ENCODE measurements at places on chromosomes 3 and 15.

- DNase-seq: no peak
These were observed 130.3 kb downstream of the LIPC start for GRCh38 chr15:58562135-58562534.

DNA sequence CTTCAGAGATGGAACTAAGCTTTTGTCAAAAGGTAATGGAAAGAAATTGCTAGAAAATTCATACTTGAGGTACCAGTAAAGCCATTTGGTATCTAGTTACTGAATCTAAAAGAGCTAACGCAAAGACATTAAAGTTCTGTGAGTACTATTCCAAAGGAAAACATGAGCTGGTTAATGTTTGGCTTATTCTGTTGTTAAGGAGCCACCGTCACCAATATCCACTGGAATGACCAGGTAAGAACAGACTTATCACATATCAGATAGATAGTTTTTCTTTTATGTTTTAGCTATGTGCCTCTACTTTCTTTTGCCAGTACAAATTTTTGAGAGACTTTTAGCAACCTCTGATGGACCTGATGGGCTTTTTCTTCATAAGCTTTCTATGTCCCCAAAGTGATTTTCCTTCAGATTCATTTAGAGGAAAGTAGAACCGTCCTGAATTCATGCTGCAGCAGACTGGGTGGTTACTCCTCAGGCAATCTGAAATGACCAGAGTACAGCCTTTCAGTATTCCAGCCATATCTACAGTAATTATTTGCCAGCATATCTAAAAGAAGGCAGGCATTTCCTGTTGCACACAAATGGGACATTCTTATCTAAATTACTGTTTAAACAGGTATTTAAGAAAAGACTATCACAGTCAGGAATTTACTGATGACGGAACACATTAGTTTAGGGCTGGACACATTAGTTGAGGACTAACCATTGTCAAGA lies 274.1 kb downstream of the MECOM start:
- DNase-seq: no peak

DNA sequence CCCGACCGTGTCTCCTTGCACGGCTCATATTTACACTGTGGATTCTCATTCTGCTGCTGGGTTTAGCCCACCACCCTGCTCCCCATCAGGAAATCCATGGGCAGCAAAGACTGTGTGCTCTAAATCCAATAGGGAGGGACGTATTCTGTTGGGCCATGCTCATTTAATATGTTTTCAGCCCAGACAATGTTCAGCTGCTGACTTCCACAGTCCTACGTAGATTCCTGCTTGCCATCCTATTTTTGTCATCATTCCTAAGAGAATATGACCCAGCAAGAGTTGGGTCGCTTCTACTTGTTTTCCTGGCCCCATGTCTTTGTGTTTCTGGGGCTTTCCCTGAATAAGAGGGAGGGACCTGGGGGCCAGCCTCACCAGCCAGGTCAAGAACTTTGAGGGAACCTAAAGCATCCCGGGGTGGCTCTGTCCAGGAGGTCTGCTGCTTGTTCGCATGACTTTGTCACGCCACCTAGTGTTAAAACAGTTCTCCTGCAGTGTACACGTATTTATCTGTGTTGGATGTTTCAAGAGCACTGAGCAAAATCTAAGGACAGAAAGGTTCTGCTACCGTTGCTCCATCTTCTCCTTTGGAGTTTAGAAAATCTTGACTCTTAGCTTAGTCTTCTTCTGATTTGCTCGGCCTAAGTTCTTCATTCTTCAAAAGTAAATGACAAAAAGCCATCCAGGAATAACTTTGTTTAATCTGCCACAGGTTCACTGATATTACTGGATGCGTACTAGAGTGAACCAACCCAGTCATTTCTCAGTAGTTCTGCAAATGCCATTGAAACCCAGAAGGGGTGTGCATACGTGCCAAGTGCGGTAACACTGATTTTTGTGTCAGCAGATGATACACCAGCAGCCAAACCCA lies 79.8 kb upstream of the NR2E3 start:
- DNase-seq: peak; percentile 70

- no peak for DNase-seq
These were observed 9.2 kb upstream of the RPP14 start for GRCh38 chr3:58296843-58297242.

DNA sequence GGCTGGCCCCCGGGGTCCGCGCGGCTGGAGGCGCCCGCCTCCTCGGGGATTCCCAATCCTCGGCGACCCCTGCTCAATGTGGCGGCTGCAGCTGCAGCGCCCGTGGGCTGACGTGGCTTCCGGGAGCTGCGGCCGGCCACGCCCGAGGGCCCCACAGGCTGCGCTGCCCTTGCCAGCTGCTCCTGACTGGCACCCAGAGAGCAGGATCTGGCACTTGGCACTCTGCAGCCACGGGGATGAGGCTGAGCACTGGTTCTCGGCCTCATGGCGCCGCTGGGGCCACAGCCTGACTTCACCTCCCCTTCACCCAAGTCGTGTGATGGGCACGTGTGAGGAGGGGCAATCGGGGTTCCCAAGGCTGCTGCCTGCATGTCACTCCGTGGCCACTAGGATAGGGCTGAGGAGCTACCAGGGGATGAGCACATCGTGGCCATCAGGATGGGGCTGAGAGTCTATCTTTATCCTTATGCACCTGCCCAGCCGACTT lies 267.8 kb upstream of the FRG2C start:
- DNase-seq: peak; percentile 21

All from testis (tissue), 5 donors.